CD4-positive, alpha-beta memory T cell (primary cell): ENCODE measurements at places on chromosomes 4 and X. TPM values are rescaled to one million over a fixed set of nuclear protein-coding genes. Genes with fewer than 3 reads are reported as not detected.

Gene UXT
- total RNA-seq, result 188 TPM

Gene EREG
- not detected for total RNA-seq

Gene UGT2A3
- total RNA-seq, result not detected

DNA sequence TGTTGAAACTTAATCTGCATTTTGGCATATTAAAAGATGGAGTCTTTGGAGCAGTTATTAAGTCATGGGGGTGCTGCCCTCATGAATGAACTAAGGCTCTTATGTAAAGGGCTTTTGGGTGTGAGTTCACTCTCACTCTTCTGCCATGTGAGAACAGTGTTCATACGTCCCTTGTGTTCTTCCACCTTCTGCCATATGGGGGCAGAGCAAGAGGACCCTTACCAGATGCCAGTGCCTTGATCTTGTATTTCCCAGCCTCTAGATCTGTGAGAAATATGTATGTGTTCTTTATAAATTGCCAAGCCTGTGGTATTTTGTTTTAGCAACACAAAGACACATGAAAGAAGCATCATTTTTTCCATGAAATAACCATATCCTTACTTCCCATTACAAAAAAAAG is 213.9 kb downstream of the SPOCK3 start:
- no peaks in the 10 kb centered on the region for H3K4me1 ChIP-seq
- no peak overlapping the region for H3K4me3 ChIP-seq
- H3K27ac ChIP-seq, result no peak overlapping the region
- H3K36me3 ChIP-seq, result no peaks in the 10 kb centered on the region
- DNase-seq, result no peak
- no peaks in the 10 kb centered on the region for H3K27me3 ChIP-seq

DNA sequence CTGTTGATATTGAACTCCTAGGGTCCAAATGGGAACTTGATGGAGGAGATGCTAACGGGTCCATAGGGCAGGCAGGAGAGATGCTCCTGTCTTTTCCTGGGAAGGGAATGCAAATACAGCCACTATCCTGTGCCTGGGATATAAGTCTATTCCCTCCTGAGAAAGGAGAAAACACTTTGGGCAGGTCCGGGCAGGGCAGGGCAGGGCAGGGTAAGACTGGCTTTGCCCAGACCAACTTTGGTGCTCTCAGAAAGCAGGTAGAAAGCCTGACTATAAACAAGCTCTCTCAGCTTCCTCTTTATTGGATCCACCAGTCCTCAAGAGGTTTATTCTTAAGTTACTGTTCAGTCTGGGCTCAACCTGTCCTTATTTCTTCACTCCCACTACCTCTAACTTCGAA is 232.3 kb downstream of the PTTG2 start:
- no peaks in the 10 kb centered on the region for H3K27me3 ChIP-seq
- no peak overlapping the region for H3K4me3 ChIP-seq
- no peaks in the 10 kb centered on the region for H3K36me3 ChIP-seq
- no peak overlapping the region for H3K27ac ChIP-seq
- DNase-seq, result no peak
- no peaks in the 10 kb centered on the region for H3K4me1 ChIP-seq

Gene PAGE2B
- total RNA-seq, result not detected

GRCh38 chrX:95505721-95506120 is 1178.9 kb upstream of the DIAPH2 start:
- DNase-seq, result no peak
- H3K27me3 ChIP-seq, result no peaks in the 10 kb centered on the region
- no peak overlapping the region for H3K4me3 ChIP-seq
- no peak overlapping the region for H3K27ac ChIP-seq
- H3K36me3 ChIP-seq, result no peaks in the 10 kb centered on the region
- no peaks in the 10 kb centered on the region for H3K4me1 ChIP-seq

- DNase-seq, result no peak
- H3K4me1 ChIP-seq, result no peaks in the 10 kb centered on the region
- no peaks in the 10 kb centered on the region for H3K36me3 ChIP-seq
- no peak overlapping the region for H3K4me3 ChIP-seq
- no peak overlapping the region for H3K27ac ChIP-seq
- no peaks in the 10 kb centered on the region for H3K27me3 ChIP-seq
These were observed 105.9 kb downstream of the COL4A6 start for GRCh38 chrX:108332281-108332680.

Gene STARD8
- total RNA-seq, result 0.47 TPM

Gene DMP1
- not detected for total RNA-seq

Gene ARMCX1
- 0.44 TPM for total RNA-seq

GRCh38 chr4:40881096-40881495 is 131.3 kb downstream of the NSUN7 start:
- no peaks in the 10 kb centered on the region for H3K4me1 ChIP-seq
- DNase-seq, result no peak
- H3K4me3 ChIP-seq, result no peak overlapping the region
- no peak overlapping the region for H3K27ac ChIP-seq
- H3K27me3 ChIP-seq, result no peaks in the 10 kb centered on the region

DNA sequence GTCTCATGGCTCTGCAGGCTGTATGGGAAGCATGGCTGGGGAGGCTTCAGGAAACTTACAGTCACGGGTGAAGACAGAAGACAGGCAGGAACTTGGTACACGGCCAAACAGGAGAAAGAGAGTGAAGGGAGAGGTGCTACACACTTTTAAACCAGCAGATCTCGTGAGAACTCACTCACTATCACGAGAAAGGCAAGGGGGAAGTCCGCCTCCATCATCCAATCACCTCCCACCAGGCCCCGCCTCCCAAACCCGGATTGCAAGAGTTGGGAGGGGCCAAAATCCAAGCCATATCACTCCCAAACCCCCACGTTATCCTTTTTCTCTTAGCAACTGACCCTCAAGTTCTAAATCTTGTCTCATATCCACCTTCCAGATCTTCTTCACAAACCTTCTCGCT is 1710.5 kb upstream of the TENM3 start:
- H3K27ac ChIP-seq, result no peak overlapping the region
- H3K4me3 ChIP-seq, result no peak overlapping the region
- no peaks in the 10 kb centered on the region for H3K4me1 ChIP-seq
- no peaks in the 10 kb centered on the region for H3K27me3 ChIP-seq

GRCh38 chr4:182764137-182764536 is 153.0 kb downstream of the DCTD start:
- H3K4me1 ChIP-seq, result no peaks in the 10 kb centered on the region
- no peaks in the 10 kb centered on the region for H3K36me3 ChIP-seq
- no peak overlapping the region for H3K4me3 ChIP-seq
- no peak overlapping the region for H3K27ac ChIP-seq
- no peak for DNase-seq

DNA sequence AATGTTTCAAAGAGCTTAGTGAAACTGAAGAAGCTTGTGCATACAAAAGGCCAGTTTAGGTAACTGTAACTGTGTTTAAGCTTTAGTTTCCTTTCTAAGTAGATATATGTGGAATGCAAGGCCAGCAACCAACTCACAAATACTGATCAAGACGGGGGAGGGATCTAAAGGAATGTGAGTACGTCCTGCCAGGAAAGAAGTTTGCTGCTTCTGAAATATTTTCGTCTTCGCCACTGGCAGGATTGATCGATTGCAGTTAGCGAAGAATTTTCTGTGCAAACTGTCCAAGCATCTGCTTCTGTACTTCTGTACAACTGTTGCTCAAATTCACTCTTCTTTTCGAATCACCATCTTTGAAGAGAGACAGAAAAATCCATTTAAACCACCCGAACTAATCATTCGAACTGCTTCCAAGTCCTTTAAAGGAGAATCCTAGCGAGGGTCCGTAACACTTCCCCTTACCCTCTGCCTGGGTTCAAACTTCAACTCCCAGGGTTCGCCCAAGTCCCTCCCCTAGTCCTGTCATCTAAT is 373 bp upstream of the INTS6L start:
- H3K27ac ChIP-seq, result peak overlapping the region; percentile 83
- peaks cover 30% of the 10 kb centered on the region for H3K4me1 ChIP-seq
- H3K27me3 ChIP-seq, result no peaks in the 10 kb centered on the region
- DNase-seq, result no peak
- peak overlapping the region; percentile 44 for H3K4me3 ChIP-seq

GRCh38 chr4:54999003-54999402 is 126.4 kb downstream of the KDR start:
- DNase-seq, result no peak
- no peaks in the 10 kb centered on the region for H3K36me3 ChIP-seq
- no peaks in the 10 kb centered on the region for H3K27me3 ChIP-seq

Gene GABRE
- not detected for total RNA-seq

GRCh38 chrX:100424012-100424411 is 13.9 kb upstream of the PCDH19 start:
- H3K27ac ChIP-seq, result no peak overlapping the region
- no peaks in the 10 kb centered on the region for H3K27me3 ChIP-seq
- no peak for DNase-seq
- H3K36me3 ChIP-seq, result no peaks in the 10 kb centered on the region
- no peaks in the 10 kb centered on the region for H3K4me1 ChIP-seq

GRCh38 chrX:65528705-65529340 is 5.8 kb downstream of the LAS1L start:
- peaks cover 11% of the 10 kb centered on the region for H3K4me1 ChIP-seq
- no peak overlapping the region for H3K27ac ChIP-seq
- DNase-seq, result peak; percentile 44
- H3K4me3 ChIP-seq, result no peak overlapping the region

DNA sequence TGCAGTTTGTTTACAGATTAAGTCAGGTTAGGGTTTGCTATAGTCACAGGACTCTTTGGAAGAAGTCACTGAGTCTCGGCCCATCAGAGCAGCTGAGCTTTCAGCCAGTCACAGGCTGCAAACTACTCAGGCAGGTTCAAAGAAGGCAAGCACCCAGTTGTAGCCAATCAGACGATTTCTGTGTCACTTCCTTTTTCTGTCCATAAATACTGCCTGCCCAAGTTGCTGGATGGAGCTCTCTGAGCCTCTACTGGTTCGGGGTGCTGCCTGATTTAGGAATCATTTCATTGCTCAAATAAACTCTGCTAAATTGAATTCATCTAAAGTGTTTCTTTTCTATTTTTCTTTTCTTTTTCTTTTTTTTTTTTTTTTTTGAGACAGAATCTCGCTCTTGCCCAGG is 7.3 kb upstream of the SH3BP2 start:
- DNase-seq, result peak; percentile 40
- peaks cover 36% of the 10 kb centered on the region for H3K4me1 ChIP-seq
- no peaks in the 10 kb centered on the region for H3K36me3 ChIP-seq

DNA sequence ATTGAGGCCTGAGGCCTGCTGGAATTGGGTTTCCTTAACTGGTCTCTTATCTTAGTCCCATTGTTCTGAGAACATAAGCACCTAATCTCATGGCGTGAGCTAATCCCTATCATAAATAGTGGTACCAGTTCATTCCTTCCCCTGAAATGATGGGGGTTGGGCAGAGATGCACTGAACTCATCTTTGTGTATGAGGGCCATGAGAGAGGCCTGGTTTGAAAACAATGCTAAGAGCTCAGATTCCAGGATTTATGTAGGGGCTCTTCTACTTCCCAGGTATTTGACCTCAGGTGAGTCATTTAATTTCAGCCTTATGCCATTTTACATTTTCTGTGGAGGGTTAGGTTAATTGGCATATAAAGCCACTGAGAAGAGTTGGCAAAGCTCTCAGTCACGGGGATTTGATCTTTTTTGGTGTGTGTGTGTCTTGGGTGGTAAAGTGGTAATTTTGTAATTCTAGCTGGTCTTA is 4.4 kb downstream of the RBM3 start:
- H3K27me3 ChIP-seq, result no peaks in the 10 kb centered on the region
- H3K36me3 ChIP-seq, result peaks cover 35% of the 10 kb centered on the region
- H3K4me3 ChIP-seq, result no peak overlapping the region
- peaks cover 17% of the 10 kb centered on the region for H3K4me1 ChIP-seq
- H3K27ac ChIP-seq, result no peak overlapping the region
- no peak for DNase-seq

Gene PRRG3
- total RNA-seq, result not detected

Gene CCKAR
- total RNA-seq, result not detected

Gene FAM53A
- 0.89 TPM for total RNA-seq

Gene IL21
- not detected for total RNA-seq

Gene PDGFC
- total RNA-seq, result 0.29 TPM

Gene ADRA2C
- total RNA-seq, result not detected

- no peak for DNase-seq
- H3K27me3 ChIP-seq, result no peaks in the 10 kb centered on the region
- no peak overlapping the region for H3K27ac ChIP-seq
- H3K4me1 ChIP-seq, result no peaks in the 10 kb centered on the region
- no peak overlapping the region for H3K4me3 ChIP-seq
These were observed 39.9 kb upstream of the MXD4 start for GRCh38 chr4:2301806-2302205.

GRCh38 chr4:116705466-116705865 is 379.9 kb downstream of the TRAM1L1 start:
- H3K4me3 ChIP-seq, result no peak overlapping the region
- H3K4me1 ChIP-seq, result no peaks in the 10 kb centered on the region
- no peaks in the 10 kb centered on the region for H3K27me3 ChIP-seq
- H3K27ac ChIP-seq, result no peak overlapping the region

Gene PNMA5
- total RNA-seq, result 0.28 TPM

Gene SPANXN2
- total RNA-seq, result not detected

DNA sequence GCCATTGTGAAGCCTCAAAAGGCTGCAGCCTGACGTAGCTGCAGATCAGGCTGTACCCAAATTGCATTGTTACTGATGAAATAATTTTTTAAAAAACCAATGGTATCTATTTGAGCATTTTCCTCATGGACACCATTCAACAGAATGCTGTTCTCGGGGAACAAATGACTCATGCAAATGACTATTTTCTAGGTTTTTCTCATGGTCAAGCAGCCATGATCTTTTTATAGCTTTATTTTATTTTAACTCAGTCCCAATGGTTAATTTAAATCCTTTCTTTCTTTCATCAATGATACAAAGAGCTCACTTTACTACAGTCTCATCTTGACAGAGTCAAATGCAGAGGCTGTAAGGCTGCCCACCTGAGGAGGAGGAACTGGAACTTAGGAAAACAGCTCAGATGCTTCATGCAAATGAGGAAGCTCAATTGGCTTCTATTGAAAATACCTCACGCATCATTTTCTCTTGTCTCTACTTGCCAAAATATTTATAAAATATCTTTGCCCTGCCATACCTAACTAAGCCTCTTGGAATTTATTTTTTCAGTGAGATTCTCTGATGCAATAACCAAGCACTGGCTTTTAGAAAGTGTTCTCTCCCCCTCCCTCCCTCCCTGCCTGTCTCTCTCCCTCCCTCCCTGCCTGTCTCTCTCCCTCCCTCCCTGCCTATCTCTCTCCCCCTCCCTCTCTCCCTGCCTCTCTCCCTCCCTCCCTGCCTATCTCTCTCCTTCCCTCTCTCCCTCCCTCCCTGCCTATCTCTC is 81.0 kb downstream of the SORBS2 start:
- H3K27ac ChIP-seq, result no peak overlapping the region
- H3K4me1 ChIP-seq, result no peaks in the 10 kb centered on the region
- H3K36me3 ChIP-seq, result no peaks in the 10 kb centered on the region
- H3K27me3 ChIP-seq, result no peaks in the 10 kb centered on the region
